IMR-90 (cell line): ENCODE measurements at places on chromosomes 6 and 20. TPM values are rescaled to one million over a fixed set of nuclear protein-coding genes. Genes with fewer than 3 reads are reported as not detected.

Gene SGK2
- 0.10 TPM in 1 of 2 replicates, not detected in the other for polyA plus RNA-seq

DNA sequence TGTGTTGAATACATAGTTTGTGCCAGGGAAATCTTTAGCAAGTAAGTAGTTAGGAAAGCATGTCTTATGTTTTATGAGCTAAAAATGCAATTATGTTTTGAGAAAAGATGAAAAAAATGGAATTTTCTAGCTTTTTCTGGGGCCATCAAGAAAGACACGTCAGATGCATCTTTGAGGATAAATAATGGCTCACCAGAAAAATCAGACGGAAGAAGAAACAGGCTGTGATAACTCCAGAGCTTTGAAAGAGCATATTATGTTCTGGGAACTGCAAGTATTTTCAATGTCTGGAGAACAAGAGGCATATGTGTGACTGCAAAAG lies 173.7 kb downstream of the CLVS2 start:
- DNase-seq: no peak
- no peak overlapping the region for H3K27ac ChIP-seq
- no peak overlapping the region for H3K4me3 ChIP-seq
- no peaks in the 10 kb centered on the region for H3K27me3 ChIP-seq

DNA sequence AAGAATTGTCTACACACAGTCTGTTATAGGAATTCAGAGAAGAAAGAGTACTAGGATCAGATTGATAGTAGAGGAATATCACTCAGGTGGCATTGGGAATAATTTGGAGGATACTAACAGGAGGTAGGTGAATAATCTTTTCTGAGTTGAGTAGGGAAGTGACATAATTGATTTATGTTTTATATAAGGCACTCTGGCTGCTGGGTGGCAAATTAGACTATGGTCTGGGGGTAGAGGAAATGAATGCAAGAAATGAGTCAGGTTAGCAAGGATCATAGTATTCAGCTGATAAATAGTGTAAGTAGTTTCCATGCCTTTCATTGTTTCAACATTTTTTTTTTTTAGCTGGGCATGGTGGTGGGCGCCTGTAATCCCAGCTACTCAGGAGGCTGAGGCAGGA lies 113.3 kb downstream of the CDKAL1 start:
- no peak overlapping the region for H3K27ac ChIP-seq
- H3K27me3 ChIP-seq: no peaks in the 10 kb centered on the region
- peaks cover 2% of the 10 kb centered on the region; the same call in 1 of the 2 replicates for H3K4me1 ChIP-seq
- H3K4me3 ChIP-seq: no peak overlapping the region
- no peaks in the 10 kb centered on the region for H3K36me3 ChIP-seq
- DNase-seq: no peak

Gene SIRPD
- polyA plus RNA-seq: not detected in 2 replicates

Gene SLC17A3
- polyA plus RNA-seq: not detected in 2 replicates

GRCh38 chr6:83808926-83809325 lies 44.2 kb upstream of the RIPPLY2 start:
- no peak overlapping the region for H3K27ac ChIP-seq
- no peaks in the 10 kb centered on the region for H3K27me3 ChIP-seq
- H3K36me3 ChIP-seq: no peaks in the 10 kb centered on the region
- no peak overlapping the region for H3K4me3 ChIP-seq
- H3K4me1 ChIP-seq: no peaks in the 10 kb centered on the region

Gene BANF2
- not detected in 2 replicates for polyA plus RNA-seq

DNA sequence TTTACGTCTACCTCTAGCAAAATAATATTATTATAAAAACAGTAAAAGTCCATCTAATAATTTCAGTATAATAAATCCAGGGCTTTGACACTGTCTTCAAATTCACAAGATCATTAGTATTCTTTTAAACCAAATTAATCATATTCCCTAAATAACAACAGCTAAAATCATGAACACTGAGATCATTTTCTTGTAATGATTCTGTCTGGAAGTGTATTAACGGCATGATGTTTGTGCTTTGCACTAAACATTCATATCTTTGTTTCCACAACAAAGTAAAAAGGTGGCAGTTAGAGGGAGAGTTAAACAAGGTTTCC lies 18.8 kb downstream of the HIVEP2 start:
- H3K36me3 ChIP-seq: no peaks in the 10 kb centered on the region
- DNase-seq: no peak
- no peaks in the 10 kb centered on the region for H3K27me3 ChIP-seq
- no peaks in the 10 kb centered on the region; the same call in 1 of the 2 replicates for H3K4me1 ChIP-seq
- peak overlapping the region; percentile 80 for H3K27ac ChIP-seq

Gene MATN4
- polyA plus RNA-seq: 0.12 and 0.13 TPM in 2 replicates

Gene MCUR1
- 6.0 and 6.5 TPM in 2 replicates for polyA plus RNA-seq

DNA sequence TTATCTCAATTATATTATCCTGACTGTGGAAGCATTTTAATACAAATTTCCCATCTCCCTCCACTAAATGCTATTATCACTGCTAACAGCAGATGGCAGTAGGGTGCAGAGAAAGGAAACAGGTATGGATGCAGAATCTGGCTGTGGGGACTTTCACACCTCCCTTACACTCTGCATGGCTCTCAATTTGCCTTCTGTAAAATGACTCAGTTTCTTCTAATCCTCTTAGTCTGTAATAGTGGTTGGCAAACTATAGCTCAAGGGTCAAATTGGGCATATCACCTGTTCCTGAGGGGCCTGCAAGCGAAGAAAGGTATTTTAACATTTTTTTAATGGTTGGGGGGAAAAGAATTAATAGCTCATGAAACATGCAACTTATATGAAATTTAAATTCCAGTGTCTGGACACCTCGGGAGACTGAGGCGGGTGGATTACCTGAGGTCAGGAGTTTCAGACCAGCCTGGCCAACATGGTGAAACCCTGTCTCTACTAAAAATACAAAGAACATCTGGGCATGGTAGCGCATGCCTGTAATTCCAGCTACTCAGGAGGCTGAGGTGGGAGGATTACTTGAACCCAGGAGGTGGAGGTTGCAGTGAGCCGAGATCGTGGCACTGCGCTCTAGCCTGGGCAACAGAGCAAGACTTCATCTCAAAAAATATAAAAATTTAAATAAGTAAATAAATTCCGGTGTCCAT lies 83.5 kb downstream of the ZMYND8 start:
- peak; percentile 71 for DNase-seq
- peaks cover 15% of the 10 kb centered on the region for H3K36me3 ChIP-seq
- no peaks in the 10 kb centered on the region for H3K27me3 ChIP-seq
- H3K4me1 ChIP-seq: peaks cover 20% of the 10 kb centered on the region
- peak overlapping the region; percentile 32; the same call in 1 of the 2 replicates for H3K27ac ChIP-seq

Gene HTR1B
- 0.24 and 0.27 TPM in 2 replicates for polyA plus RNA-seq

- H3K4me1 ChIP-seq: no peaks in the 10 kb centered on the region; the same call in 1 of the 2 replicates
- H3K27ac ChIP-seq: no peak overlapping the region
- no peak for DNase-seq
- no peak overlapping the region for H3K4me3 ChIP-seq
- H3K27me3 ChIP-seq: peaks cover 62% of the 10 kb centered on the region
Measured at GRCh38 chr20:64049878-64050260, 430 bp upstream of the SOX18 start.

Gene CST5
- not detected in 2 replicates for polyA plus RNA-seq

- H3K36me3 ChIP-seq: no peaks in the 10 kb centered on the region
- H3K27ac ChIP-seq: no peak overlapping the region
- DNase-seq: no peak
- no peak overlapping the region for H3K4me3 ChIP-seq
- no peaks in the 10 kb centered on the region for H3K4me1 ChIP-seq
Measured at GRCh38 chr6:15087186-15087589, 158.7 kb upstream of the JARID2 start.

GRCh38 chr6:21305893-21306332 lies 287.6 kb upstream of the SOX4 start:
- H3K27ac ChIP-seq: no peak overlapping the region
- H3K4me1 ChIP-seq: no peaks in the 10 kb centered on the region
- H3K36me3 ChIP-seq: no peaks in the 10 kb centered on the region
- DNase-seq: peak; percentile 14
- no peak overlapping the region for H3K4me3 ChIP-seq

Gene OR2J3
- not detected in 2 replicates for polyA plus RNA-seq

- H3K4me1 ChIP-seq: peaks cover 2% of the 10 kb centered on the region; the same call in 1 of the 2 replicates
- peaks cover 7% of the 10 kb centered on the region for H3K27me3 ChIP-seq
- H3K27ac ChIP-seq: no peak overlapping the region
- DNase-seq: no peak
- H3K4me3 ChIP-seq: no peak overlapping the region
- H3K36me3 ChIP-seq: no peaks in the 10 kb centered on the region
Measured at GRCh38 chr6:166677941-166678340, 50.9 kb upstream of the RPS6KA2 start.

Gene BNIP5
- not detected in 2 replicates for polyA plus RNA-seq

- H3K27me3 ChIP-seq: peaks cover 16% of the 10 kb centered on the region; the same call in 1 of the 2 replicates
- H3K36me3 ChIP-seq: no peaks in the 10 kb centered on the region
- H3K4me1 ChIP-seq: no peaks in the 10 kb centered on the region
- DNase-seq: no peak
- H3K27ac ChIP-seq: no peak overlapping the region
Measured at GRCh38 chr20:33308668-33309067, 25.7 kb downstream of the BPIFB1 start.

Gene GDAP1L1
- not detected in 2 replicates for polyA plus RNA-seq

Gene FLRT3
- polyA plus RNA-seq: 1.8 and 2.1 TPM in 2 replicates

DNA sequence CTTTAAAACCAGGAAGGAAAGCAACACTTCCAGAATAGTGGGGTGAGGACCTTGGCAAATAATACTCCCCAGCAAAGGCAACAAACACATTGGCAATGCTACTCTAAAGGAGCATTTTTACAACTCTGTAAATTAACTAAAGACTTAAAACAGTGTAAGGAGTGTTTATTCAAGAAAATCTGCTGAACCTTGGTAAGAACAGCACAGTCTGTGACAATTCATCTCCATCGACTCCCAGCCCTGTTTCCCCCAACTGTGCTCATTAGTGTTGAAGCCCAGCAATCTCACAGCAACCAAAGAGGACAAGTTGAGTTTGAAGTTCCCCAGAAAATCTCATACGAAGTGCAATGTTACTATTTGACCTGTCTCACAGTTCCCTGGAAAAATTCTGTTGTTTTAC lies 884.9 kb downstream of the C6orf118 start:
- H3K27me3 ChIP-seq: no peaks in the 10 kb centered on the region
- no peaks in the 10 kb centered on the region for H3K4me1 ChIP-seq
- no peak for DNase-seq

GRCh38 chr20:45817376-45818194 lies 5.1 kb downstream of the UBE2C start:
- peaks cover 18% of the 10 kb centered on the region for H3K4me1 ChIP-seq
- no peaks in the 10 kb centered on the region; the same call in 1 of the 2 replicates for H3K27me3 ChIP-seq
- peak; percentile 81 for DNase-seq
- H3K4me3 ChIP-seq: no peak overlapping the region
- H3K27ac ChIP-seq: no peak overlapping the region

- DNase-seq: peak; percentile 50
- no peak overlapping the region for H3K4me3 ChIP-seq
- peaks cover 2% of the 10 kb centered on the region; the same call in 1 of the 2 replicates for H3K27me3 ChIP-seq
- no peaks in the 10 kb centered on the region for H3K36me3 ChIP-seq
- H3K4me1 ChIP-seq: peaks cover 2% of the 10 kb centered on the region; the same call in 1 of the 2 replicates
- H3K27ac ChIP-seq: no peak overlapping the region
Measured at GRCh38 chr6:40719671-40720374, 132.7 kb upstream of the LRFN2 start.

- H3K4me3 ChIP-seq: peak within 1 kb of the TSS; percentile 91
- peak; percentile 97 for DNase-seq
- H3K27ac ChIP-seq: peak within 1 kb of the TSS; percentile 90
- no peaks in the 10 kb centered on the region for H3K4me1 ChIP-seq
- H3K27me3 ChIP-seq: no peaks in the 10 kb centered on the region
Measured at GRCh38 chr6:79536954-79537747, at the start of gene LCA5. TSS of gene LCA5 (minus strand) at chr6:79537430. CDS start at chr6:79518894, 18,536 bp downstream.

Gene RAD21L1
- polyA plus RNA-seq: not detected in 2 replicates

GRCh38 chr6:128493877-128494276 lies 26.5 kb downstream of the PTPRK start:
- H3K27me3 ChIP-seq: no peaks in the 10 kb centered on the region
- no peak overlapping the region for H3K4me3 ChIP-seq
- DNase-seq: no peak
- H3K36me3 ChIP-seq: peaks cover 5% of the 10 kb centered on the region; the same call in 1 of the 2 replicates
- H3K27ac ChIP-seq: no peak overlapping the region

Gene KCNK15
- polyA plus RNA-seq: not detected in 2 replicates

Gene VSX1
- polyA plus RNA-seq: not detected in 2 replicates

- H3K36me3 ChIP-seq: no peaks in the 10 kb centered on the region
- no peak for DNase-seq
- H3K27ac ChIP-seq: no peak overlapping the region
- no peaks in the 10 kb centered on the region; the same call in 1 of the 2 replicates for H3K4me1 ChIP-seq
Measured at GRCh38 chr6:43943099-43943766, 173.2 kb downstream of the VEGFA start.

DNA sequence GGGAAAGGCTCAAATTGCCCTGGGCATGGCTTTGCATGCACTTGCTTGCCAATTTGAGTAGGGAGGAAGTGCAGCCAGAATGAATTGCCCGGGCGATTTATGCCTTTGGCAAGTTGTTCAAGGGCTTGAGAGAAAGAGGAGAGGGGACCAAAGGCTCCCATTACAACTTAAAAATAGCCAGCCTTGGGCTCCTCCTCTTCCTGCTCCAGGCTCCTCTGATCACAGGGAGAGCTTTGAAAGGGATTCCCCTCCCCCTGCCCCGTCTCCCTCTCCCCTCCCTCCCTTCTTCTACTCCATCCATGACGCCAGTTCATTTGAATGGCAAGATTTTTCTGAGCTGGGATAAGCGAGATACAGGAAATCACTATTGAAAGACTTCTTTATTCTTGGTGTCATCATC lies 304.9 kb upstream of the JAG1 start:
- H3K27me3 ChIP-seq: no peaks in the 10 kb centered on the region
- peaks cover 1% of the 10 kb centered on the region for H3K4me1 ChIP-seq
- H3K36me3 ChIP-seq: no peaks in the 10 kb centered on the region
- H3K4me3 ChIP-seq: no peak overlapping the region
- no peak overlapping the region for H3K27ac ChIP-seq
- no peak for DNase-seq

Gene NKAIN2
- polyA plus RNA-seq: not detected in 2 replicates

Gene SLC35D3
- polyA plus RNA-seq: not detected in 2 replicates

GRCh38 chr20:19555726-19556125 lies 202.3 kb upstream of the RIN2 start:
- no peaks in the 10 kb centered on the region for H3K27me3 ChIP-seq
- DNase-seq: no peak
- no peaks in the 10 kb centered on the region for H3K4me1 ChIP-seq
- H3K27ac ChIP-seq: no peak overlapping the region
- no peaks in the 10 kb centered on the region for H3K36me3 ChIP-seq

GRCh38 chr20:37395410-37395797 lies 49.5 kb downstream of the SRC start:
- peaks cover 37% of the 10 kb centered on the region for H3K36me3 ChIP-seq
- DNase-seq: no peak
- H3K4me3 ChIP-seq: no peak overlapping the region
- no peaks in the 10 kb centered on the region for H3K4me1 ChIP-seq
- no peaks in the 10 kb centered on the region for H3K27me3 ChIP-seq

- H3K27ac ChIP-seq: no peak overlapping the region
- H3K4me3 ChIP-seq: no peak overlapping the region
- H3K36me3 ChIP-seq: no peaks in the 10 kb centered on the region
- H3K27me3 ChIP-seq: no peaks in the 10 kb centered on the region
- no peaks in the 10 kb centered on the region for H3K4me1 ChIP-seq
Measured at GRCh38 chr6:134599079-134599478, 281.2 kb upstream of the SGK1 start.
